ENCODE measurements at places on chromosomes 7 and 10.
A peak's percentile ranks its signal among the peaks of the same experiment; 100 is the strongest.

GRCh38 chr7:29610086-29610485 lies 46.5 kb downstream of the PRR15 start:
- no peak for DNase-seq

DNA sequence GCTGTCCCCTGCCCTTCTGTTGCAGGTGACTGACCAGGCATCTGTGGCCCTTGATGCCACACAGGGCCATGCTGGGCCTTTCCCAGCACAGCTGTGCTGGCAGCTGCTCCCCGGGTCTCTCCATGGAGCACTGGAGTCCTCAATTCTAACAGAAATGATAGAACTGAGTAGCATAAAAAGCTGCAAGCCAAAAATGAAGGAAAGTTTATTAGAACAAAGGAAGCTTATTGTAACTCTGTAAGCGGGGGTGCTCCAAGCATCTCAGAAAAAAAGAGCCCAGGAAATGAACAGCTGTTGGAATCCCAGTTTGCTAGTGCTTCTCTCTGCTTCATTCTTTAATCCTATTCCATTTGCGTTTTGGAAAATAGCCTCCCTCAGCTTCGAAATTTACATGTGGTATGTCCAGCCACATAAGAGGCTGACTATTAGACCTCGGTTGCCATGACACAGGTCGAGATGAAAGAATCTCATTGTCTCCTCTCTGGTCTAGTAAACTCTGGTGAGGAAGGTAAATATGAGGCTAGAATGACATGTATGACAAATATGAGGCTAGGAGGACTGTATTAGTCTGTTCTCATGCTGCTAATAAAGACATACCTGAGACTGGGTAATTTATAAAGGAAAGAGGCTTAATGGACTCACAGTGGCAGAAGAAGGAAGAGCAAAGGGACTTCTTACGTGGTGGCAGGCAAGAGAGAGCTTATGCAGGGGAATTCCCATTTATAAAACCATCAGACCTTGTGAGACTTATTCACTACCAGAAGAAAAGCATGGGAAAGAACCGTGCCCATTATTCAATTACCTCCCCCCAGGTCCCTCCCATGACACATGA lies 23.7 kb downstream of the EPDR1 start:
- no peak for DNase-seq

- no peak for DNase-seq
Measured at GRCh38 chr7:39686261-39686924, 63.0 kb downstream of the RALA start.

GRCh38 chr7:25031432-25031831 lies 51.5 kb upstream of the OSBPL3 start:
- no peak for DNase-seq

GRCh38 chr7:16926861-16927260 lies 45.1 kb upstream of the AGR3 start:
- DNase-seq: no peak

DNA sequence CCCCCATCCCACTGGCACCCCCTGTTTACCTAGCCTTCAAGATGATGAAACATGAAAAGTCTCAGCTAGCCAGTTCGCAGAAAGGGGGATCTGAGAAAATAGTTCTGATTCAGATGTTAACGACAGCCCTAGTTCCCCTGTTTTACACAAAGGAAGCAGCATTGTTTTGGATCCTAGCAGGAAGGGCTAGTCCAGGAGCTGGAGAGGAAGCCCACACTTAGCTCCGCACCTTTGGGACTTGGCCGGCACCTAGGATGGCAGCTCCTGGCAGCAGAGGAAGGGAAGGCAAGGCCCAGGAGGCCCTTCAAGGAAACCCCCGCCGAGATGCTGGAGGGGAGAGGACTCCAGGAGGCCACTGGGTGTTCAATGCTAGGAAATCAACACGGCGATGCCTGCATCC lies 29.0 kb upstream of the MGMT start:
- DNase-seq: no peak

DNA sequence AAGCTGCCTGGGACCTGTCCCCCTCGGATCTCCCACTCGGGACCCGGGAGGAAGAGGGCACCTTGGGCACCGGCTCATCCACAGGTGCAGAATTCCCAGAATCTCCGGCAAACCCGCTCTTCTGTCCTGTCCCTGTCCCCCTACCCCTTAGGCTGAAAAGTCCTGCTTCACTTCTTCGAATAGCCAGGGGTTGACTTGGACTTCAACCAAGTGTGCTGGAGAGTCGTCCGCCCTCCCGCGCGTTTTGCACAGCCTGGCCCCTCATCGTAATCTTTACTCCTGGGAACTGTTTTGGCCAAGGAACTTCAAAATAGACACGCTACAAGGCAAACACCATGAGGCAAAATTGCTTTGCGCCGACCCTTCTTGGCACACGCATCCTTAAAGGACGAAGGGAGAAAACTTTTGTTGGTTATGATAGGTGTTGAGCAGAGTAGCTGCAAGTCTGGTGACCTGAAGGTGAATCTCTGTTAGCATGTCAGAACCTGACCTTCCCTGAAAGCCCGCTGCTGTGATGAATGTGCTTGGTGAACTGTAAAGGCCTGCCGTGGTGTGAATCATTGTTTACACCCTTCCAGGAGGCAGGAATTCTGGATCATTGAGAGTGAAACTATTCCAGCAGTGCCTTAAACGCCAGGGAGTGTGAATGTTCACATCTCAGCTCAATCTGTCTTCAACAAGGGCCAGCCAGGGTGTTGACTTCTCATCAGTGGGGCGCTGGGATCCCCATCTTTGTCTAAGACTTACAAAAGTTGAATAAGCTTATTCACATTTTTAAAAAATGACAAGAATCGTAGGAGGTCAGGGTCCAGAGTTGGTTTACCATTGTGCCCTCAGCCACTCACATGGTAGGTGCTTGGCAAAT lies 589 bp upstream of the RAPGEF5 start:
- DNase-seq: no peak

DNA sequence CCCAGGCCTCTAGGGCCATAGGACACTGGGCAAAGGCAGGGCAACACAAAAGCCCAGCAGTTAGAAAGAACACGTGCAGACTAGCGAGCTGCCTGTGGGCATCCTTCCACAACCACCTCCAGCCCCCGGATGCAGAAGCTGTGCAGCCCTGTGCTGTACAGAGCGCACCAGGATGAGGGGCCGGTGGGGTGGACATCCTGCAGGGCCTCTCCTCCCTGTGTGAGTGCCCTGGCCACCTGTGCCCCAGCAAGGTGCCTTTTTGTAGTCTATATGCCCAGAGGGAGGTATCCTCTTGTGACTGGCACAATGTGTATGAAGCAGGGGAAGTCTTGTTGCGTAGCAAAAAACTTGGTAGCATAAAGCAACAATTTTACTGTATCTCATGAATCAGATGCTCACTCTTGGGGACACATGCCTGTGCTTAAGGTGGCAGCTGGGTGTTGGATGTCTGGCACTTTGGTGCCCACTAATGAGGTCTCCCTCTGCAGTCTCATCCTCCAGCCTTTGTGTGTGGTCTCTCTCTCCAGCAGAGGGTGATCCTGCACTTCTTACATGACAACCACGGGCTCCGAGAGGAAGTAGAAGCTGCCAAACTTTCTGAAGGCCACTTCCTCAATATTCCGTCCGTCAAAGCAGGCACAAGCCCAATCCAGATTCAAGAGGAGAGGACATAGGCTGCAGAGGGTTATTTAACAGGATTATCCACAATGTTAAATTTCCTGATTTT lies 8.7 kb downstream of the NCAPG2 start:
- DNase-seq: peak; percentile 95

- no peak for DNase-seq
Measured at GRCh38 chr10:122303271-122304053, 32.4 kb downstream of the BTBD16 start.

DNA sequence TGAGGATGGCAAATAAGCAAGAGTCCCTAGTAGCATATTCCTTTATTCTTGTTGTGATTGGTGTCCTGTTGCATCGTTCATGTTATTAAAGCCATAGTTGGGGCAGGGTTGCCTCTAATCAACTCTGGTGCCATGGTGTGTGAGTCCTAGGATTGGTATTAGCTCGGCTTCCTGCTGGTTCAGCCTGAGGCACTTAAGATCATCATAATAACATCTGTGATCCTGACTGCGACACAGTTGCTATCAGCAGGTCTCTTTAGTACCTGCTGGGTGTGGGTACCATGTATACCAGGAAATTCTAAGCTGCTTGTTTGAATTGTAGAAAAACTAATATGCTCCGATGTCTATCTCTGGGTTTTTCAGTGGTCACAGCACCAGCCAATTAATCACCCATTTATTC lies 1.6 kb downstream of the WEE2 start:
- DNase-seq: no peak

All from suppressor macrophage (primary cell).